ENCODE measurements at places on chromosomes 7 and 10.

GRCh38 chr10:24814568-24815313 lies 91.1 kb upstream of the ARHGAP21 start:
- no peak for DNase-seq

GRCh38 chr7:34057956-34058355 lies 152.6 kb downstream of the BMPER start:
- no peak for DNase-seq

DNA sequence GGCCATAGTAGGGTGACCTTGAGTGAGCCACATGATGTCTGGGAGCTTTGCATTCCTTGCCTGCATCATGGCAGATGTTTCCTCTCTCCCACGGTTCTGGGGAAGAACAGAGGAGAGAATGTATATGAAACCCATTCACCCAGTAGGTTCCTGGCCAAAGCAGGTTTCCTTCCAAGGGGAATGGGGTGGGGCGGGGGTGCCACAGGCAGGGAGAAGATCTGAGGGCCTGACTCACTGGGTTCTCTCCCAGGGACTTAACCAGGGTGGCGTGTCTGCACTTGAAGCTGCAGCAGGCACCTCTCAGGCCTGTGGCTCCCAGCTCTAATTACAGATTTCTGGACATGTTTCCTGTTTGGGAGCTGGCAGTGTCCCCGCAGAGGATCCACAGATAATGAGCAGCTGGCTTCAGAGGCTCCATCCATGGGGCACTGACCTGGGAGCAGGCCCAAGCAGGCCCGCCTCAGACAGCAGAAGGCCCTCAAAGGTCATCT lies 50.2 kb upstream of the ZMIZ1 start:
- DNase-seq, result no peak

GRCh38 chr10:8278099-8278498 lies 223.6 kb downstream of the GATA3 start:
- DNase-seq, result no peak

DNA sequence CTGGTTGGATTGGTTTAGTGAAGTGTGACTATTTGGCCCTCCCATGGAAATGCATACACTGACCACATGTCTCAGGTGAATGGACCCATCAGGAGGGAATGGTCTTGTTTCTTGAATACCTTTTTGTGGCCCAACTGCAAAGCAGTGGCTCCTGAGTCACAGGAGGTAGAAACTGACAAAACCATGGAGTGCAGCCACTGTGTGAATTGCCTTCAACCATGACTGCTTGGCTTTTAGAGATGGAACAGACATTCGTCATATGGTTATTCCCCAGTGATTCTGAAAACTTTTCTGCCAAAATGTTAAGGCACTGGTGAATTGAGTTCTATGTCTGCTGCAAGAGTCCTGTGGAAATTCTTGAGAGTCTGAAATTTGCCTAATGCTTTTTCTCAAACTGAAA lies 64.7 kb downstream of the CDK14 start:
- no peak for DNase-seq

- no peak for DNase-seq
Observed at GRCh38 chr7:149319376-149319775, 57.4 kb downstream of the ZNF783 start.

Data from stimulated activated CD8-positive, alpha-beta memory T cell treated with anti-CD3 and anti-CD28 coated beads, Interleukin-4, amount 100 ng/mL, for 24 hours (primary cell).